Smooth muscle cell of the brain vasculature (primary cell): ENCODE measurements at places on chromosomes 7 and 10.
A peak's percentile ranks its signal among the peaks of the same experiment; 100 is the strongest.

DNA sequence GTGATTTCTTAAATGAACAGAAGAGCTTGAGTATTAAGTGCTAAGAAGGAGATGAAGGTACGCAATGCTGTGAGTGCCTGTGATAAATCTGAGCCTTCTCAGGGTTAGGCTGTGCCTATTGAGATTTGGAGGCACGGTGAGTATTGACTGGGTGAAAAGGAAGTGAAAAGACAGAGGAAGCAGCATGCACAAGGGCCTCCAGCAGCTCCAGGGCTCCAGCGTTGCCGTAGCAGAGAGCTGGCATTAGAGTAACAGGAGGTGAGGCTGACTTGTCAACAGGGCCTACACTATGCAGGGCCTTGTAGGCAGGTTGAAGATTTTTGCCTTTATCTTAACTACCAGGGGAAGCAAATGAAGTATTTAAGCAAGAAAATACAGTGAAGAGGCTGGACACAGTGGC is 54.1 kb upstream of the PDCD4 start:
- no peak for DNase-seq

DNA sequence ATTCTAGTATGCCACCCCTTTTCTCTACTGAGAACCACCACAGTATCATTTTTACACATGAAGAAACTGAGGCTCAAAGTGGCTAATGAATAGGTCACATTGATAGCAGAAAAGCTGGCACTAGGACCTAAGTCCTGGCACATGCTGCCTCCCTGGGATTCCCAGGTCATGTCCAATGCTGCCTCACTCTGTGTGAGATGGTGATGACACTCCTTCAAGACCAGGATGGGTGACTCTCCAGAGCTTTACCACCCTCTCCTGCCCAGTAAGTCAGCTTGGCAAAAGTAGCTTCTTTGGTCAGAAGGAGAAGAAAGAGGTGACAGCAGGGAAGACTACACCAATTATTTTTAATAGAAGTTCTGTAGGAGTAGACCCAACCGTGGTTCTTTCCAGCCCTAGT is 13.3 kb upstream of the AKR1B10 start:
- DNase-seq, result no peak

GRCh38 chr10:133336577-133337369 is at the start of gene CALY:
Gene CALY, minus strand, starts transcription at chr10:133336896. Its CDS starts 7,907 bp downstream, at chr10:133328989.
- no peak for DNase-seq

GRCh38 chr7:93717217-93717900 is 142.8 kb upstream of the CALCR start:
- DNase-seq, result no peak

- DNase-seq, result peak; percentile 21
Observed at GRCh38 chr7:129644634-129645230, 33.2 kb downstream of the NRF1 start.

GRCh38 chr7:122689346-122690109 is 9.4 kb downstream of the RNF133 start:
- no peak for DNase-seq
